ENCODE measurements at places on chromosomes 1 and 21.

GRCh38 chr1:36177589-36178431 lies 21.9 kb downstream of the MAP7D1 start:
- DNase-seq, result no peak

DNA sequence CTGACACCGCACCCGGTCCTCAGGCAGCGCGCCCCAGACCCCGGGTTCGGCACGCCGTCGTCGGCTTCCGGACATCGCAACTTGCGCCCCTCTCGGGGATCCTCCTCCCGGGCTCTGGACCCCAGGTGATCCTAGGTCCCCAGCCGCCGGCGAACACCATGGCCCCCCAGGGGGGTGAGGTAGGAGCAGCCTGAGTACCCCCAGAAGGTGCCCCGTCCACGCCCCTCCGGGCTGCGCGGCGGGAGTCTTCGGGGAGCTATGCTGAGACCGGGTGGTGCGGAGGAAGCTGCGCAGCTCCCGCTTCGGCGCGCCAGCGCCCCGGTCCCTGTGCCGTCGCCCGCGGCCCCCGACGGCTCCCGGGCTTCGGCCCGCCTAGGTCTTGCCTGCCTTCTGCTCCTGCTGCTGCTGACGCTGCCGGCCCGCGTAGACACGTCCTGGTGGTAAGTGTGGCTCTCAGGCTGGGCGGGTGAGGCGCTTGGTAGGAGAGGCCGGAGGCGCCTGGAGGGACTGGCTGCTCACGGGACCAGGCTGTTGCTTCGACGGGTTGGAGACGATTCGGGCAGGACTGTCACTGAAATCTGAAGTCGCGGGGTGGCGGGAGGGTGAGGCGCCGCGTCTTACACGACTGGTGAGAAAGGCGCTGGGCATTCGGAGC lies 367 bp downstream of the WNT2B start:
- no peak for DNase-seq

GRCh38 chr1:212794561-212795014 lies 2.9 kb downstream of the TATDN3 start:
- DNase-seq, result no peak

DNA sequence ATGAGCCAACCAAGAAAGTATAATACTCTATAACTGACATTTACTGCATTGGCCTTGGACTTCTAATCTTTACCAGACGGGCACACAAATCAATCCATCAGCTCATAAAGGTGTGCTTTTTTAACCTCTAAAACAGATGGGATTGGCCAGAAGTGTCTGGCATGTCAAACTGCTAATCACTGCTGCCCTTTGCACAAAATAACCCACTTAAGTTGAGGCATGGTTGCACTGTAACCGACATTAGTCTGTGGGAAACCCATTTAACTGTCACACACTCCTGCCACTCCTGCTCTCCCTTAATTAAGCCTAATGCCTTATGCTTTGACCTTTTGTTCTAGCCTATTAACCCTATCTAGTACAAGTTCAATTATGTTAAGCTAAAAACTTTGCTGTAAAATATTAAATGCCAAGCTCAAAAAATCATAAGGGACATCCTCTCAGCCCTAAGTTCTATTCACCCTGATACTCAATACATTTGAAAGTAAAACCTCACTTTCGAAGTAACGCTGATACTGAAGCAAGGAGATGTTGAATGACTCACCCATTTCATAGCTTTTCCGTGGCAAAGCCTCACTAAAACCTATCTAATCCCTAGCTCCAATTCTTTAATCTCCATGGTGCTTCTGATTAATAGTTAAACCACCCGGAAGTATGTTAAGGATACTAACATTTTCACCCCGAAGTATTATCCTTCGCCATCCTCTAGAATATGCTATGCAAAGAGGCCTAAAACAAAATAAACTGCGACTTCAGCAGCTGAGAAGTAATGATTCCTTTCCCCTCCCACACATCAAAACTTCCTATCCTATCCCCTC lies 12.9 kb downstream of the NRIP1 start:
- DNase-seq, result peak; percentile 10

GRCh38 chr1:91777630-91778300 lies 108.2 kb downstream of the TGFBR3 start:
- DNase-seq, result no peak

DNA sequence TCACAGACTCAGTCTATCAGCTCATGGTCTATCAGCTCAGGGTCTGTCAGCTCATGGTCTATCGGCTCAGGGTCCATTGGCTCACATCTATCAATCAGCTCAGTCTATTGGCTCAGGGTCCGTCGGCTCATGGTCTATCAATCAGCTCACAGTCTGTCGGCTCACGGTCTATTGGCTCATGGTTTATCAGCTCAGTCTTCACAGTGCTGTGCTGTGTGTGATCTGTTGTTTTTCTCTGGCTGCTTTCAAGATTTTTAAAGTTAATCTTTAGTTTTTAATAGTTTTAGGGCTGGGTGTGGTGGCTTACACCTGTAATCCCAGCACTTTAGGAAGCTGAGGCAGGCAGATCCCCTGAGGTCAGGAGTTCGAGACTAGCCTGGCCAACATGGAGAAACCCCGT lies 14.4 kb downstream of the C1orf159 start:
- no peak for DNase-seq

DNA sequence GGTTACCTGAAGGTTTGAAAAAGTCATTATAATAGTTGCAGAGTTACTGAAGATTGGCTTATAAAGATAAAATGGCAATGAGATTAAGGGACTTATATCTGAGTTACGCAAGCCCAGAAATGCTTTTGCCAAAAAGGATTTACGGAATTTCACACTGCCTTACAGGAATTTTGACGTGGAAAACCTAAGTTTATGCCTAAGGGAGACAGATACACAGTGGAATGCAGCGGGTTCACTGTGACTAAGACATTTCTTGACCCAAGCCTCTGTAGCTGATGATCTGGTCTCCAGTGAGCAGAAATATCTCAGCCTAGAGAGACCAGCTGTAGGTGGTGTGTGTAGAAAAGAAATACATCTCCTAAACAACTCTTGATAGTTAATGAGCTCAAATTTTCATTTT lies 10.1 kb upstream of the EXO1 start:
- DNase-seq, result peak; percentile 93

GRCh38 chr1:116807394-116808199 lies 53.4 kb downstream of the CD2 start:
- DNase-seq, result no peak

DNA sequence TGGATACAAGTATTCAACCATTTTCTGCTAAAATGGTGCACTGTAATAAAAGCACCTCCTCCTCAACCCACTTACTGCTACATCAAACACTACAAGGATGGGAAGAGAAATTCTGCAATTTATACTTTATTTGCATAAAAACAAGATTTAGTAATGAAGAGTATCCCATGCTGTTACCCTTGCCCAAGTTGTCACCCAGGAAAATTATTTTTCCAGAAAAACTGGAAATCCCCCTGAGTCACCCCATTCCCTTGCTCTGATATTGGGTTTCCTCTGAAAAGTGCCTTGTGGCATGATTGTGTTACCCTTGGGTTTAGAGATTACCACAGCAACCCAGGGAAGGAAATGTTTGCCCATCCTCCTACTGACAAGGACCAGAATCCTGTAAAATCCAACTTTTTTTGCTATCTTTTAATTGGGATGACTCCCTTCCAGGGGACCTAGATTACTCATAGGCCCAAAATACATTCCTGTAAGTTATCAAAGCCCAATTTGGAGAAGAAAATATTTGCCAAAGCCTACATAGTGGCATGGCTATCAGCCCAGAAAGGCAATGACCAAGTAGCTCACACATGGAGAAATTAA lies 16.5 kb upstream of the ZC3H11B start:
- DNase-seq, result no peak

- DNase-seq, result no peak
Observed at GRCh38 chr1:18951818-18952391, 4.6 kb downstream of the IFFO2 start.

- DNase-seq, result no peak
Observed at GRCh38 chr21:30984889-30985288, 53.4 kb downstream of the KRTAP19-8 start.

- no peak for DNase-seq
Observed at GRCh38 chr1:177170756-177171535, at the start of gene BRINP2. Gene BRINP2, plus strand, starts transcription at chr1:177170958. Its CDS starts 58,919 bp downstream, at chr1:177229877.

GRCh38 chr1:201845331-201846083 lies 16.6 kb downstream of the IPO9 start:
- peak; percentile 70 for DNase-seq

- no peak for DNase-seq
Observed at GRCh38 chr1:234331507-234331906, 41.7 kb upstream of the COA6 start.

DNA sequence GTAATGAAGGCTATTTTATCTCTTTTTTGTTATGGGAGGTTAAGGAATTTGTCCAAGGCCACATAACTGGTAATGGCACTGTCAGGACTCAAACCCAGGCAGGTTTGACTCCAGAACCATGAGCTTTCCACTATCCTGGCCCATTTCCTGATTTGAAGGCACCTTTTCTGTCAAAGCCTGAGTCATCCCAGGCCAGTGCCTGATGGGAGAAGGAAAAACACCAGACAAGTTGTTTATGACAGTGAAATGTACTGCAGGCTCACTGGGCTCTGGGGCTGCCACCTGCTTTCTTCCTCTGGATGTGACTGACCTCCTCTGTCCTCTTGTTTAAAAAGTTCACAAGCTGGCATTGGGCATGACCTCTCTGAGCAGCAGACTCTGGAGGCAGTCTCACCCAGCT lies 71.8 kb upstream of the SPATA6 start:
- no peak for DNase-seq

GRCh38 chr21:21963911-21964310 lies 965.7 kb downstream of the NCAM2 start:
- DNase-seq, result no peak

DNA sequence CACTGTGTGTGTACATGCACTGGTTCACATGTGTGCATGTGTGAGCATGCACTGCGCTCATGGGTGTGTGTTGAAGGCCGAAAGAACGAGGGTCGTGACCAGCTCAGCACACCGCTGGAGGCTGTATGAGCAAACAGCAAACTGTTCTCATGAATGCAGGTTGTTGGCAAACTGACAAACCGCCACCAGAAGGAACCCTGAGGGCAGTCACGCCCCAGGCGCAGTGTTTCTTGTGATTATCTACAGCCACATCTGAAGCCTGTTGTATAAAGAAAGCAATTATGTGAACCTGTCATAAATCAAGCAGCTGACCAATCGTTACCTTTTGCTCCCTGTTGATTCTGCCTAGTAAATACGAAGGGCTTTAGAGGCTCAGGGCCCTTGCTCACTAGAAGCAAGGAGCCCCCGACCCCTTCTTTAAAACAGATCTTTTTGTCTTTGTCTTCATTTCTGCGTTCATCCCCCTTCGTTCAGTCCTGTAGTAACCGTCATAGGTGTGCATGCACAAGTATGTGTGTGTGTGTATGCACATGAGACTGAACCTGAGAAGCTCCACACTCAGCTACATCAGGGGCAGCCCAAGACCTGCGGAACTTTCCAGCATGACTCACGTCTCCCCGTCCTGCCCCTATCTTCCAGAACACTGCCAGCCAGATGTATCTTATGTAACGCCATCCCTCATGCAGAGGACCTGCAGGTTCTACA lies 16.8 kb upstream of the RIPK4 start:
- peak; percentile 47 for DNase-seq

DNA sequence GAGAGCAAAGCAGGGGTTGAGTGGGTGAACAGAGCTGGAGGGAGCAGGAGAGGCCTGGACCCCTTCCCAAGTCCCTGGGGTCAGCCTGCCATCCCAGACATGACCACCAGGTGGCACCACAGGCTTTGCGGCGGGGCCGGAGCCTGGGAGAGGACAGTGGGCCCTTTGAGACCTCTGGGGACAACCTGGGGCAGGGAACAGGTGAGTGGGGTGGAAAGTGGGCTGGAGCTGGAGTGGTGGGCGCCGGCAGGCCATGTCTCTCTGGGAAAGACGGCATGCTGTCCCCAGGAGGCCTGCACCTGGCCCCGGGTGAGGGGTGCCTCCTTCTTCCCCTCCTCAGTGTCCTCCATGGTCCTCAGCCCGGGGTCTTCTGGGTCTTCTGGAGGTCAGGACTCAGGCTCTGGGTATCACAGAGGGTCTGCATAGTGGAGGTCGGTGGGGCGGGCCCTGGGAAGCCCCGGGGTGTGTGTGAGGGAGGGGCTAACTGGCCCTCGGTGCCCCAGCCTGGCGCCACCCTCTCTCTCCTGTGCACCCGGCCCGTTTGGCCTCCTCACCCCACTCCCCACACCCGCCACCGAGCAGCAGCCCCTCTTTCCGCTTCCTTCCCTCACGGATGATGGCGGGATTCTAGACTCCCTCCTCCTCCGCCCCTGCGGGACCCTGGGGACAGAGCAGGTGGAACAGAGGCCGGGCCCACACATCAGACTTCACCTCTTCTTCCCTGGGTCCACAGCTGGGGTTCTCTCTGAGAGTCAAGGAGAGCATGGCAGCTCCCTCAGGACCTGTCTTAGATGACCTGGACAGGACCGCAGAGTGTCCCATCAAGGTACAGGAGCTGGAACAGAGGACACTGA lies 28.5 kb upstream of the PKP1 start:
- DNase-seq, result no peak

- DNase-seq, result no peak
Observed at GRCh38 chr1:58754683-58755467, 29.0 kb downstream of the JUN start.

DNA sequence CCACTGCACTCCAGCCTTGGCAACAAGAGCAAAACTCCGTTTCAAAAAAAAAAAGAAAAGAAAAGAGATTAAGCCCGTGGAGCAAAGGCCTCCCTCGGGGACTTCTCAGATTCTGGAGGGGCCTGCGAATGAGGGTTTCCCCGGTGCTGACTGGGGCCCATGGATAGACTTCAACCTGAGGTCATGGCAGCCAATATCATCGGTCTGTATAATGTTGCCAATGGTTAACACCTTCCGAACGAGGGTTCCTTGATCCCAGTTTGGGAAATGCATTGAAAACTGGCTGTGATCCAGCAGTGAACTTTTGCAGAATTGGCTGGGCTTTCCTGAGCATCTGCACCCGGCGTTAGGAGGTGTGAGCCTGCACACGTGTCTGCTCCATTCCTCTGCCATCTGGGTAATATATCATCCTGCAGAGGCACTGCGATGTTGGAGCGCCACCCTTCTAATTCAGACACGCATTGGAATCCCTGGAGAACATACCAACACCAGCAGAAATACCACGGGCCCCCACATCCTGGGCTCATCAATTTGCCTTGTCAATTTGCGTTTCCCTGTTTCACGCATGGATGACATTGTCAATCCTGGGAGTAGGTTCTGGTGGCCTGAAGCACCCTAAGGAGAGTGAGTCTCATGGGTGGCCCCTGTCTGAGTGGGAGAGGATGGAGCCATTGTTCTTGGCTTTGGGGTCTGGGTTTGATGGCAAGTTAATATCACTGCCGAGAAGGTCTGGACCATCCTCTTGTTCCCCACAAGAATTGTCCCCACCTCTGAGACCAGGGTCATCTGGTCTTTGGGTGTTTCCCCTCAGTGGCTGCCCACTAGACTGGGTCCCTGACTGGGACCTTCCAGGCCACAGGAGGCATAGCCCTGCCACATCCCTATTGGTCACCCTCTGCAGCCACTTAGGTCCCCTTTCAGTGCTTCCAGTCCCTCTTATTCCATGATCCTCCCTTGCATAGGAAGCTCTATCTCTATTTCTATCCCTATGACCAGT lies 441.0 kb downstream of the PTPRU start:
- no peak for DNase-seq

GRCh38 chr1:17173217-17173616 lies 31.7 kb upstream of the PADI1 start:
- DNase-seq, result no peak

GRCh38 chr1:64906447-64906846 lies 59.9 kb downstream of the JAK1 start:
- DNase-seq, result no peak

GRCh38 chr21:21612466-21612865 lies 614.3 kb downstream of the NCAM2 start:
- DNase-seq, result peak; percentile 70
